ENCODE measurements at places on chromosomes 4 and X. TPM values are rescaled to one million over a fixed set of nuclear protein-coding genes. Genes with fewer than 3 reads are reported as not detected.
A peak's percentile ranks its signal among the peaks of the same experiment; 100 is the strongest.

DNA sequence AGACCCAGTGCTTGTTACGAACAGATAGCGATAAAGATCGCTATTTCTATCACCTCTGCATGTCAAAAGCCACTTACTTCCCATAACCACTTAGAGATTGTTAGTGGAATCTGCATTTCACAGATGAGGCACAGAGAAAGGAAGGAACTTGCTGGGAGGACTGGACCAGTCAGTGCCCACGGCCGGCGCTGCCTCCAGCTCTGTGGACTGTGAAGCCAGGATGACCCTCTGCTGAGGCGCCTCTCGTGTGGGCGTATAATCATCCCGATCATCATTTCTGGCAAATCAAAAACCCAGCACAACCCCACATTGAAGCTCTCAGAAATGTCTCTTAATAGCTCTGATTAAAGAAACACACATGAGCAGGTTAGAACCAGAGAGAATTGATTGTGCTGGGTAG is 61.5 kb upstream of the ADRA2C start:
- DNase-seq: no peak

DNA sequence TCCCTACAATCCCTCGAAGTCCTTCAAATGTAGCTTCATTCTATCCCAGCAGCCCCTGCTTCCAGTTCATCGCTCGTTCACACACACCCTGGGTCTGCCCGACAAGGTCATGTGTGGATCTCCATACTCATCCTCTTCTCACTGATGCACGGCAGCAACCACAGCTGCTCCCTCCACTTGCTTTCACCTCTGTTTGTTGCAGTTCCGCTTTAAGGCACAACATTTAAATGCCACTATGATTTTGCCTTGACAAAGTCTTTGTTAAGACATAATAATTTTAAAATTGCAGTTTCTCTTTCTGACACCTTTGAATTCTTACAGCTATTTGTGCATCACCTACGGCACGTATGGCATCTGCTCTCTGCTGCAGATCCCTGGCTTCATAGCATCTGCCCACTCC is 1.8 kb downstream of the ODAPH start:
- no peak for DNase-seq

DNA sequence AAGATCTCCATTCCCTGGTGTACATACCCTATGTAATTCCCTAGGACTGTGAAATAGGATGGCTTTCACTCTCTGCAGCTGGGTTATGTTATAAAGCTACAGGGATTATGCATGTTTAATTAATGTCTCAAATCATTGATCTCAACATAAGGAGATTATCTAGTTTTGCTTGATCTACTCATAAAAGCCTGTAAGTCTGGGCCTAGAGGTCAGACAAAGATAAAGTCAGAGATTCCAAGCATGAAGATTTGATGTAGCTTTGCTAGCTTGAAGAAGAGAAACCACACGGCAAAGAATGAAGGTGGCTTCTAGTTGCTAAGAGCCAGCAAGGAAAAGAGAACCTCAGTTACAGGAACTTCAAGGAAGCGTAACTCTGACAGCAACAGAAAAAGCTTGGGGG is 456.9 kb downstream of the CCSER1 start:
- no peak for DNase-seq

GRCh38 chr4:81923140-81923539 is 450.7 kb downstream of the HNRNPD start:
- DNase-seq: no peak

- no peak for DNase-seq
Measured at GRCh38 chr4:140995058-140995457, 138.2 kb downstream of the RNF150 start.

- peak; percentile 24 for DNase-seq
Measured at GRCh38 chr4:476501-476900, 22.5 kb downstream of the ZNF721 start.

- DNase-seq: no peak
Measured at GRCh38 chrX:19030805-19031204, 46.9 kb upstream of the PHKA2 start.

DNA sequence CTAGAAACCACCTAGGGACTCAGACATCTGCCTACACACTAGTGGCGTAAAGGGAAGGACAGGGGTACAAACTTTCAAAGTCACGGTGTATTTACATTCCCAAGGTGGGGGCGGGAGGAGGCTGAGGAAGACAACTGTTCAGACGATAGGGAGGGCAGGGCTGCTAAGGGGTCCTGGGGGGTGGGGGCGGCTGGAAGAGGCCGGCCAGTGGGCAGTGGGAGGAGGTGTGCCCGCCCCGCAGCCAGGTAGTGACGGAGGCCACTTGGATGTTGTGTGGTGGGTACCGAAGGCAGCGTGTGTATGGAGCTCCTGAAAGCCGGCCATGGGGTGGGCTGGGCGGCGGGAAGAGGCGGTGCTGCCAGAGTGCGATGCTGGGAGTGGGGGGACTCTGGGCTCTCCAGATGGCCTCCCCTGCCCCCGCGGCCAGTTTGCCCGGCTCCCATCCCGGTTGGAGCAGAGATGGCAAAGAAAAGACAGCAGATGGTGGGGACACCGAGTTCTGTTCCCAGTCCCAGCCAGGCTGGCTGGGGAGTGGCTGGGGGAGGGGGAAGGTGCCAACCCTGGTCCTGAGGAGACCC is 24.2 kb downstream of the L1CAM start:
- no peak for DNase-seq

DNA sequence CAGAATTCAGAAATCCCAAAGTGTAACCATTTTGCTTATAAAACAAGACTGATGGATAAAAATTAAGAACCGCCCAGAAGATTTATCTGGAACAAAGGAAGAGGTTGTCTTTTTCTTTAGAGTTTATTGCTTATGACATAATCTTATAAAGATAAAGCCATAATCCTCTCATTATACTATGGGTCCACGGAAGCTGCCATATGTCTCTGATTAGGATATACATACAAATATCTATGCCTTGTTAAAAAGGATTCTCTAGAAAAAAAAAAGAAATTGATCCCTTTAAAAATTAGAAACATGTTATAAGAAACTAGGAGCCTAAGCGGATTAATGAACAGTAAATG is 70.5 kb downstream of the RELL1 start:
- DNase-seq: no peak

GRCh38 chr4:132662456-132662855 is 486.6 kb upstream of the PCDH10 start:
- no peak for DNase-seq

DNA sequence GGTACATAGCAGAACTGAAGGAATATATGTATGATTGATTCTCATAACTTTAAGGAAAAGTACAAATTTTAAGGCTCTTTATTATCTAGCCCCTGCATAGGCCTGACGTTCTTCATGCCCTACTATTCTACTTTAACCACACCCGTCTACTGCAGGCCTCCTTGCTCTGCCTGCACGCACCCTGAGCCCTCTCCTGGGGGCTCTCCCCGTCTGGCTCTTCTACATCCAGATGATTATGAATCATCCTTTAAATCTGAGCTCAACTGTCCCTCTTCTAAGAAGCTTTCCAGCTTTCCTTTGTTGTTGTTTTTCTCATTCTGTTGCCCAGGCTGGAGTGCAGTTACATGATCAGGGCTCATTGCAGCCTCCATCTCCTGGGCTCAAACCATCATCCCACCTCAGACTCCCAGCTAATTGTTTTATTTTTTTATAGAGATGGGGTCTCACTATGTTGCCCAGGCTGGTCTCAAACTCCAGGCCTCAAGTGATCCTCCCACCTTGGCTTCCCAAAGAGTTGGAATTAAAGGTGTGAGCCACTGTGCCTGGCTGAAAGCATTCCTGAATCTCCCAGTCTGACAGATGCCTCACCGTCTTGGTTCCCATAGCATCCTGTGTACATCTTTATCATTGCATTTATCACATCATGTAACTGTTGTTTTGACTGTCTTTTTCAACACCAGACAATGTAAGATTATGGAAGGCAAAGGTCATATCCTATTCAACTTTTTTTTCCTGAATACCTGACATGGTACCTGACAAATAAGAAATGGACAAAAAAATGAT is 89.2 kb downstream of the WDFY3 start:
- DNase-seq: no peak

DNA sequence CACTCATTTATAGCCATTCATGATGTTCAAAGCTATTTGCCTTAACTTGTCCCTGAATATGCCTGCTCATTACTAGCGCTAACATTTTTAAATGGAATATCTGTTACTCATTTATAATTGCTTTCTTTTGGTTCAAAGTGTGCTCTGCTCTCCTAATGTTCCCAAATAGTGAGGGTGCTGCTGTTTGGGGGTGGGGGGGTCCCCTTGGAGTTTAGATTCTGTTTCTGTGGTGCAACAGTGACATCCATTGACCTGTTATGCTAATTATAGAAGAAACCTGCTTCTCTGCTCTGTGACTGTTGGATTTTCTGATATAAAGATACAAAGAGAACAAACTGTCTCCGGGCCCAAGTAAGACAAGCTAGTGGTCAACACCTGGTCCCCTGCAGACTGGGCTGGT is 222.4 kb downstream of the SHROOM3 start:
- no peak for DNase-seq

DNA sequence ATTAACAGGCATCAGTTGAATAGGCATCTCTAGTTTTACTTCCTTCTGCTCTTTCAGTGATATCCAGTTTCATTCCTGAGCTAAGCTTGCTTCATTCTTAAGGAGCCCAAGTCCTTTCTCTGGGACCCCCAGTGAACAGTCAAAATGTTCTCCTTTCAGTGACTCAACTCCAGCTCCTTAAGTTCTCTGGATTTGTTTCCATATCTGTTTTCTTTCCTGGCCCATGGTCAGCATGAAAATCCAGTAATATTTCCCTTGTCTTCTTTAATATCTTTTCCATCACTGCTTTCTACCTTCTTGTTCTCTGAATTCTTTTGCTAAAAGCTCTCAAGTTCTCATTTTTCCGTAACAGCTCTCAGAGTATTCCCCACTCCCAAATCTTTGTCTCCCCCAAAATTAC is 25.5 kb downstream of the ADGRL3 start:
- no peak for DNase-seq

- DNase-seq: no peak
Measured at GRCh38 chr4:111454961-111455360, 690.3 kb upstream of the FAM241A start.

PHKA2 gene
- 21.3 TPM for total RNA-seq

C1QTNF7 gene
- total RNA-seq: not detected

RHOXF2B gene
- not detected for total RNA-seq

CXCR3 gene
- total RNA-seq: 85.7 TPM

ADD1 gene
- 266 TPM for total RNA-seq

All from activated CD4-positive, alpha-beta memory T cell treated with anti-CD3 and anti-CD28 coated beads, Interleukin-2, amount 10 ng/mL, durations not matched to agents 7 days and 5 days (primary cell).